ENCODE measurements at places on chromosomes 12 and 14.

- no peak for DNase-seq
Observed at GRCh38 chr12:85821206-85821605, 15.0 kb downstream of the RASSF9 start.

- peak; percentile 23 for DNase-seq
Observed at GRCh38 chr14:50260511-50260910, 29.1 kb upstream of the SOS2 start.

GRCh38 chr14:31166271-31166561 is 41.4 kb downstream of the HECTD1 start:
- no peak for DNase-seq

DNA sequence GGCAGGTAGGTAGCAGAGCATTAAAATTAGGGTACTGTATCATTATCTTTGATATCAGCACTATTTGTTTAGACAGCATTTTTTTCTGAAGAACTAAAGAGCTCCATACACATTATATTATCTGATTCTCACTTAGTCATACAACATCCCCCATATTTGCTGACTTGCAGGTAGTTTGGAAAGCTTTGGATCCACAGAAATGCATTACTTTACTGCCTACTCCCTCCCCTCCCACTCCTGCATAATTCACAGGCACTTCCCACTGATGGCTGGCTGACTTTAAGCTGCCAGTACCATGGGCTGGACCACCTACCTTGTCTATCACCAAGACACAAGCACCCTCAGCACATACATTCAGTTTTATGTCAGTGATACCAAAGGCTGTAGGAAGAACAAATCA is 110.4 kb downstream of the SLC8A3 start:
- no peak for DNase-seq

DNA sequence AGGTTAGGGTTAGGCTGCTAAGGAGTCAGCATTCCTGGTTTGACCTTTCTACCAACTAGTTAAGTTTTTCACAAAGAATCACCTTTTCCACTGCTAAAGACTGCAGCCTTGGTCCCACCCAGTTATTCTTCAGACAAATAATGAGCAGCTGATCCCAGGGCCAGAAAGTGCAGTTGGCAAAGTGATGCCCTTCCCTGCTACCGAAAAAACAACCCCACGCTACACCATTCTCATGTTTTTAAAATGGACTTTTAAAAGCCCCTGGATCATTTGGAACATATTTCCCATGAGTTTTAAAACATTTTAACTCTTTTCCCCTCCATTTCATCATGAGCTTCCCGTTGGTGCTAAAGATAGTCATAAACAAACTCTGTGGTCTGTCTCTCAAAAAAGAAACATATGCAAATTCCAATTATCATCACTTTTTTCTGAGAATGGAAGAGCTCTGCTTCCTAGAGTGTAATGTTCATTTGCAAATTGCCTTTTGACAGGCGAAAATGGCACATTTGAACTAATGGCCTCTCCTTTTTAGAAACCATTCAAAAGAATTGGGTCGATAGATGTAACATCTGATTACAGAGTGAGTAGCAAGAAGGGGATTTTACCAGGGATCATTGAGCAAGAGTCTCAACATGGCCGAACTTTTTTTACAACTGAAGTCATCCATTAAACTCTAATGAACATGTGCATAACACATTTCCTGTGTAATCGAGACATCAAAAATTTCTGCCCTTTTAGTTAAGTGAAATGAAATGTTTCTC is 129.3 kb upstream of the RAP1B start:
- no peak for DNase-seq

DNA sequence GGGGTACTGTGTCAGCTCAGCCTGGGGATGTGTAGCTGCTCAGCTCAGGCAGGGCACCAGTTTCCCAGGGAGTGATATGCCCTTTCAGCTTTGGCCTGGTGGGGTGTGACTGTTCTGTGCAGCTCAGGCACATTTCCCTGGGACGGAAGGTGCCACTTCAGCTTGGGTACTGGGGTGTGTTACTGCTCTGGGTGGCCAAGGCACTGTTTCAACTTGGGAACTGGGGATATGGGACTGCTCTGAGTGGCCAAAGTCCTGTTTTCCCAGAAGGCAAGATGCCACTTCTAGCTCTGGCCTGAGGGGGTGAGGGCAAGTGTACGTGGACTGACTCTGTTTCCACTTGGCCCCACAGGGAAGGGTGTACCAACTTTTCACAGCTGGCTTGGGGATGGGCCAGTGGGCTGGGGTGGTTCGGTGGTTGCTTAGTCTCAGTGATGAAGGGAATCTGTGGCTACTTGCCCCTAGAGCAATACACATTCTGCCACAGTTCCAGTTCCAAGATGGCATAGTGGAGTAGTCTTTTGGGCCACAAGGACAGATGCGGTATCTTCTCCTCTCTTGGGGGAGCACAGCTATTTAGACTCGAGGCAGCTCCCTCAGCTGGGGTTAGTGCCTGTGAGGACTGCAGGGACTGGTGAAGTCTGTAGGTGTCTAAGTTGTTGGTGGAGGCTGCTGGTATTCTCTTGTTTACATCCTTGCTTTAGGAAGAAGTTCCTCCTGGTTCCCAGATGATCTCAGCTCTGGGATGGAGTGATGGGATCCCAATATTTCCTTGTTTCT is 26.4 kb downstream of the TBC1D15 start:
- DNase-seq = no peak

DNA sequence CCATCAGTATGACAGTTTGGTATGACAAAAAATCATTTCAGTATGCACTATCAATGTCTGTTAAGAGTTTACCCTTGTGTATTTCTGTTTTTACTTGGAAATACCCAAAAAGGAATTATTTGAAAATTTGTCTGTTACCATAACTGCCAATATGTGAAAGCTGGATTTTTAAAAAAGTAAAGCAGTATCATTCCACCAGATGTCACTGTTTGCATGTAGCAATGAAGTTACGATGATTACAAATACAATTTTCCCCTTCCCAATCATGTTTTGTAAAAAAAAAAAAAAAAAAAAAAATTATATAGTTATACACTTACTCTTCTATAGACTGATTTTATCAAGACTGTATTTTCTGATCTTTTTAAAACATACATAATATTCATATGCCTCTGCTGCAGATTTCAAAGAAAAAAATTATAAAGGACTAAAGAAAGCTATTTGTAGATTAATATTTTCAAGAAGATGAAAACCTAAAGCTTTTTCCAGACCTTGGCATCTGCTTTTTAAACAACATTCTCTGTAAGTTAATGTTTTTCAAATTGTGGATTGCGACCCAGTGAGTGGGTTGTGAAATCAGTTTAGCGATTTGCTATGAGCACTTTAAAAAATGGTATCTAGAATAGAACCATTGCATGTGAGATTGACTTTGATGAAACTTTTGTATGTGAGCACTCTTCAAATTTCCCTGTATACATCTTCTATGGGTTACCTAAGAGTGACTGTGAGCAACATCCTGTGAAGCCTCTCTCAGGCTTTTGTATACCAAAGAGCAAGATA is 114.2 kb downstream of the TTC6 start:
- no peak for DNase-seq

DNA sequence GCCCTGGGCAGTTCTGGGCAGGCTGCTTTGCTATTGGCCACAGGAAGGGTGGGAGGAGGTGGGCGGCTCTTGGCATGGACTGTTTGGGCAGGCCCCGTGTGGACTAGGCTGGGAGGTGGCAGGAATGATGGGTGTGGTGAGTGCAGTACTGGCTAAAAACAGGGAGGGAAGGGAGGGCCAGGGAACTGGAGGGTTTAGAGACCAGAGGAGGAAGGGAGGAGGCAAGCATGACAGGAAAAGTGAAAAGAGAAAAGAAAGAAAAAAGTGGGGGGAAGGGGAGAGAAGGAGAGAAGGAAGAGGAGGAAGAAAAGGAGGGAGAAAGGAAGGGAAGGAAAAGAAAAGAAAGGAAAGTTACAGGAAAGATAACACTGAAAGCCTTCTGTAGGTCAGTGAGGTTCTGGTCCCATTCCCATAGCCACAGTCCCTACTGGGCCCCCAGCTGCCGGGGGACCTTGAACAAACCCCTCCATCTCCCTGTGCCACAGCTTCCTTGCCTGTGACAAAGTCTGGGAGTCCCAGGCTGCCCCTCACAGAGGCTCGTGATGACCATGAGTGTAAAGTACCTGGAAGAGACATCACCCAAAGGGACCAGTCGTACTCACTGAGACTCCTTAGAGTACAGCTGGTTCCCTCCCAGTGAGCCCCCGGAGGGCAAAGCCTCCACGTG is 1.1 kb upstream of the C14orf132 start:
- no peak for DNase-seq

GRCh38 chr14:79613625-79614024 is 597.7 kb downstream of the DIO2 start:
- no peak for DNase-seq

DNA sequence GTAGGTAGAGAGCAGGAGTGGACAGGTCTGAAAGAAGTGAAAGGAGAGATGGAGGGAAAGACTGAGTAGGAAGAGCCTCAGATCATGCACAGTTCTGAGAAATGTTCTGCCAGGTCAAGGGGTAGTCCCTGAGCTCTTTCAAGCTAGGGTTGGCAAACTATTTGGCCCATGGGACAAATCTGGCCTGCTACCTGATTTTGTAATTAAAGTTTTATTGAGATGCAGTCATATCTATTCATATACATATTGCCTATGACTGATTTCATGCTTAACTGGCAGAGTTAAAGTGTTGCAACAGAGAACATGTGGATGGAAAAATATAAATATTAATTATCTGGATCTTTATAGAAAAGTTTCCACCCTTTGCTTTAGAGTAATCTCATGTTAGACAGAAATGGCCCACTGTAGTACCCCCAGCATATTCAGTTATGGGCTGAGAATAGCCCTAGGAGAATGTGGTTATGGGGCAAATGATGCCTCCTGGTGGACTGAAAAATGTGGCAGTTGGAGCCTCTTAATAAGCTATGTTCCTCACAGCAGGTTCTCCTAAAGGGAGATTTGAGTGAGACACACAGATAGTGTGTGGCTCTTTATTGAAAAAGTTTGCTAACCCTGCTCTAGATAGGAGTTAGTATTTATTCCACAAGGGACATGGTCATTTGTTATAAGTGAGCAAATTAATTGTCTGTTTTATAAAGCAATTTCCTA is 476.9 kb downstream of the LRIG3 start:
- DNase-seq = peak; percentile 17

GRCh38 chr14:44982594-44982993 is 20.6 kb downstream of the TOGARAM1 start:
- DNase-seq = no peak

DNA sequence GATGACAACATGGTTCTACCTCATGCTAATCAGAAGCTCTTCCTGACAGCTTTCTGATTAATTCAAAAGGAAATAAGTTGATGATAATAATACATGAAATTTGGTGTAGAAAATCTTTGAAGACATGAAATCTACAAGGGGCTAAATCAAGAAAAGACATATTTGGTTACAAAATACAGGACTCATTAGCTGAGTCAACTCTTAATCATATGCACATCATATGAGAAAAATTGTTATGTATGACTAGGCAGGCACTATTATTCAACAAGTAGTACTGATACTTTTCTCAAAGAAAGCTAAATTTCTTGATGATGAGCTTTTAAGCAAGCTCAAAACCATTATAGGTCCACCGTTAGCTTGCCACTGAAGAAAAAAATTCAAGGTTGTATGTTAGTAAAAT is 7.1 kb downstream of the ABCC9 start:
- DNase-seq = no peak

- no peak for DNase-seq
Observed at GRCh38 chr12:7833831-7834230, 38.9 kb downstream of the SLC2A14 start.

DNA sequence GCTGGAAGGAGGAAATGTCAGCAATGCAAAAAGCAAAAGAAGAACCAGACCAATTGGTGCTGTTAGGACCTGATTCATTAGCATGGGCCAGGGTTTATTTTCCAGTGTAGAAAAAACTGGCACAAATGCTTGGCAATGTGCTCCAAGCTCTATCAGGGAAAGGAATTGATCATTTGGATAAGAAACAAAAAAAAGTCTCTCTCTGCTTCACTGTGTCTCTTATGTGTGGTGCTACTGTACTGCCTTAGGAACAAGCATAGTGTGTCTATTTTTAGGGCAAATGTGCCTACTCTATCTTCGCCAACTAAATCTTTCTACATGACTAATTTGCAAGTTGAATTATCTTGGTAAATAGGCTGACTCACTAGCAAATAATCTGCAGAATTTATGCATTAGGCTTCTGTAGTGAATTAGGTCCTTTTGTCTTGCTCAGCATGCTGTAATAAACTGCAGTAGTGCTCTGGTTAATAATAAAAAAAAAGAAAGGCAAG is 236.7 kb downstream of the MDGA2 start:
- DNase-seq = no peak

DNA sequence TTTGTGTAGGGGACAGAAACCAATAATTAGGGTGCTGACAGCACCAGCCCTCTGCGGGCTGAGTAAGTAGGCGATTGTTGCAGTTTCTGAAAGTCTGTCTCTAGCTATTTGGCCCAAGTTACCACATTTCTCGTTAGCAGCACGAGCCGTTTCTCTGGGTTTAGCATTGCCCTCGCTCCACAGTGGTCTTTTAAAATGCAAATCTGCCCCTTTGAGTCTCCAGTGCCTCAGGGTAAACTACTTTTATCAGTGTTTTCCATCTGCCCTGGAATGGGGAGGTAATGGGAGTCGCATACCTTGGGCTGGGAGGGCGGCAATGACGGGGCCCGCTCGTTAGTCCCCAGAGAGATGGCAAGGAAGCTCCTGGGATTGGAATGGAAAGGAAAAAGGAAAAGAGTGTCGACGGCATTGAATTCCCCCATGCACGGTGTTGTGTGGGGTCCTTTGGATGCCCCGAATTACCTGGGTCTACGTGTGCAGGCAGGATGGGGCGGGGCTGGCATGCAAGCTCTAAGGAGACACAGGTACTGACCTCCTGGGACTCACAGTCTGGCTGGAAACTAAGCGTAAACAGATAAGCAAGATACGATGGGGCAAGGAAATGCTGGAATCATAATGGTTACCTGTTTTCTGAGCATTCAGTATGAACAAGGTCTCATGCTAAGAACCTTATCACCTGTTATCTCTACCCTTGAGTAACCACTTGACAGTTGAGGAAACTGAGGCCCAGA is 131.8 kb upstream of the MAP1LC3B2 start:
- DNase-seq = no peak

DNA sequence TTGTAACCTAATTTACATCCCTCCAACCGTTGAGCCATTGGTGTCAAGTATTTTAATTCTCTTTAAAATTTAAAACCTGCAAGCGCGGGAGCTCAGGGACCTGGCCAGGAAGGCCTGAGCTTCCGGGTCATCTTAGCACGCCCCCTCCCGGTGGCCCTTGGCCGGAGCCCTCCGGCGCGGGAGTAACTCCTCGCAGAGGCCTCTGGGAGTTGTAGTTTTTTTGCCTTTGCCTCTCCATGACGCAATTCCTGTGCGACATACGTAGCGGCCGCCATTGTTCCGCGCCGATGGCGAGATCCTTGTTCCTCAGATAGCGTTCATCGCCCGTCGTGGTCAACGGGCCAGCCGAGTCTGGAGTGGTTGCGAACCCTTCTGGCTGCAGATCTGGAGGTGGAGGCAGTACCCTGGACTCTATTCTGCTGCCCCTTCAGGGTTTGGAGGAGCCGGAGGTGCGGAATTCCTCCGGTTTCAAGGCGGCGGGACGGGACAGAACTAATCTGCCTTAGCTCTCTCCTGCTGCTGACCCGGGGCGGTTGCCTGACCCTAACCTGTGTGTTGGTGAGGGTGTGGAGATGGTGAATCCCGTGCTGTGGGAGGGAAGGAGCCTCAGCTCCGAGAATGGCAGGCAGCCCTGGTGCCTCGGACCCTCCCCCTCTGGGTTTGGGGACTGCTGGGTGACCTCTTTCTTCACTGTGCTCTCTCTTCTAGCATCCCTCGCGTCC is at the start of gene ZNF268:
Gene ZNF268 (plus strand): TSS at position 258 of the 722 bp plus-strand sequence. CDS start 503 bp downstream, outside the sequence.
- peak; percentile 96 for DNase-seq

All from testis (tissue), 5 donors.